SIG-M5 (cell line): ENCODE measurements at places on chromosomes 11 and 22.

DNA sequence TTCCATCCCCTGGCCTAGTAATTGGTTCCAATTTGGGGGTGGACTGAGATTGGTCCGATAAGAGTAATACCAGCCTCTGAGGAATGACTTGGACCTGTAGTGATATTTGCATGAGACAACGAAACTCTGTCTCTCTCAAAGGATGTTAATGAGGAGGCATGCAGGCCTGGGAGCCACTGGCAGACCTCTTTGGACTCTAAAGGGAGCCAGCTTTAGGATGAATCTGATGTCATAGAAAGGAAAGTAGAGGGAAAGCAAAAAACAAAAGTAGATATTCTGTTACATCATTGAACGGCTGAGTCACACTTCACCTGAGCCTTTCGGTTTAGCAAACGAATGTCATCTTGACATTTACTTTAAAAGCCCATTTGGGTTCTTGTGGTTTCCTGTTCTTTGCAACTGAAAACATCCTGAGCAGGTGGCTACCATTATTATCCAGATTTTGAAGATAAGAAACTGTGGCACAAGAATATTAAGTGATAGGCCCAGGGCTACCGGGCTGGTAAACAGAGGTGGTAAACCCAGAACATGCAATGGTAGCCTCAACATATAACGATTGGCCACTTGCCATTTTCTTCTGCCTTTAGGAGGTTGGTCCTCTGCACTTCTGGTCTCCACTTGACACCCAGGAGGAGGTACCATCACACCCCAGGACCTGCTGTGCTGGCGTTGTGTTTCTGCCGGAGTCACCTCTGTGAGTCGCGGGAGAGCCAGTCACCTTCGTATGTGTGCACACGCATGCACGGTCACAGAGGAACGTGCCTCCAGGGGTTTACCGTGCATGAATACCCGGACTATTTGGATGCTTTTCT is 42.7 kb downstream of the RTL6 start:
- no peak for DNase-seq

- no peak for DNase-seq
Observed at GRCh38 chr11:115324581-115325432, 179.4 kb downstream of the CADM1 start.

- no peak for DNase-seq
Observed at GRCh38 chr22:45834241-45834640, 142.7 kb downstream of the WNT7B start.

- no peak for DNase-seq
Observed at GRCh38 chr11:76724171-76724768, 53.7 kb upstream of the LRRC32 start.

DNA sequence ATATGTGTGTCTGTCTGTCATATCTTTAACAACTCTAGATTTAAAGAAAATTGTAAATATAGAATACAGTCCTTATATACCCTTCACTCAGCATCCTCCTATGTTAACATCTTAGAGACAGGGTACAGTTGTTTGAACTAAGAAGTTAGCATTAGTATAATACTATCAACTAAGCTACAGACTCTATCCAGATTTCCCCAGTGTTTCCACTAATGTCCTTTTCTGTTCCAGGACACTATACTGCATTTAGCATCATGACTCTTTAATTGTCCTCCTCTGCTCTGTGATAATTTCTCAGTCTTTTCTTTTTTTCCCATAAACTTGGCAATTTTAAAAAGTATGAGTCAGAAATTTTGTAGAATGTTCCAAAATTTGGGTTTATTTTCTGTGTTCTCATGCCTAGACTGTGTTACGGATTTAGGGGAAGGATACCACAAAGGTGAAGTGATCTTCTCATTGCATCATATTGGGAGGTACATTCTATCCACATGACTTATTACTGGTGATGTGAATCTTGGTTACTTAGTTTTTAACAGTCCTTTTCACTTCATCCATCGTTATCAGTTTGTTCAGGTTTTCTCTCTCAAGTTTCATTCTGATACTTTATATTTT is 168.4 kb downstream of the SBF2 start:
- DNase-seq = no peak

DNA sequence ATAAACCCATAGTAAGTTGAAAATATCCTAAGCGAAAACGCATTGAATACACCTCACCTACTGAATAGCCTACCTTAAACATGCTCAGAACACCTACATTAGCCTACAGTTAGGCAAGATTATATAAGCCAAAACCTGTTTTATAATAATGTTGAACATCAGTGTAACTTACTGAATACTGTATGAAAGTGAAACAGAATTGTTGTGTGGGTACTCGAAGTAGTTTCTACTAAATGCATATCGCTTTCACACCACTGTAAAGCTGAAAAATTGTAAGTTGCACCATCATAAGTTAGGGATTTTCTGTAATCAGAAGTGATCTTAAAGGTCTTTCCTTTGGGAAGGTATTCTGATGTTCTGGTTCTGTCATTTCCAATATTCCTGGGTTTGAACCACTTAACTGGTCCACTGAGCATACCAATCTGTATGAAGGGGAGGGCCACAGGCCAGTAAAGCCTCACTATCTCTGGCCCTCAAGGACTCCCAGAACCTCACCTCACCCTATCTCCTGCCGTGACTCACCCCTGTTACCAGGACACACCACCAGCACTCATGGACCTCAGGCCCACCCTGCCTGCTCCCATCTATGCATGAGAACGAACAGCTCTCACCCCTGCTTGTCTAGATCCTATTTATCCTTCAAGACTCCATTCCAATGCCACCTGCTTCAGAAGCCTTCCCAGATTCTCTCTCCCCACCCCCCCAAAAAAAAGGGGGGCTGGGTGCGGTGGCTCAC is 70.0 kb downstream of the NAT10 start:
- no peak for DNase-seq

GRCh38 chr11:62514151-62514550 is 32.5 kb downstream of the AHNAK start:
- no peak for DNase-seq
